ENCODE measurements at places on chromosomes 13 and 19.

GRCh38 chr13:113917594-113918371, 53.9 kb upstream of the GAS6 start:
- no peak for DNase-seq

DNA sequence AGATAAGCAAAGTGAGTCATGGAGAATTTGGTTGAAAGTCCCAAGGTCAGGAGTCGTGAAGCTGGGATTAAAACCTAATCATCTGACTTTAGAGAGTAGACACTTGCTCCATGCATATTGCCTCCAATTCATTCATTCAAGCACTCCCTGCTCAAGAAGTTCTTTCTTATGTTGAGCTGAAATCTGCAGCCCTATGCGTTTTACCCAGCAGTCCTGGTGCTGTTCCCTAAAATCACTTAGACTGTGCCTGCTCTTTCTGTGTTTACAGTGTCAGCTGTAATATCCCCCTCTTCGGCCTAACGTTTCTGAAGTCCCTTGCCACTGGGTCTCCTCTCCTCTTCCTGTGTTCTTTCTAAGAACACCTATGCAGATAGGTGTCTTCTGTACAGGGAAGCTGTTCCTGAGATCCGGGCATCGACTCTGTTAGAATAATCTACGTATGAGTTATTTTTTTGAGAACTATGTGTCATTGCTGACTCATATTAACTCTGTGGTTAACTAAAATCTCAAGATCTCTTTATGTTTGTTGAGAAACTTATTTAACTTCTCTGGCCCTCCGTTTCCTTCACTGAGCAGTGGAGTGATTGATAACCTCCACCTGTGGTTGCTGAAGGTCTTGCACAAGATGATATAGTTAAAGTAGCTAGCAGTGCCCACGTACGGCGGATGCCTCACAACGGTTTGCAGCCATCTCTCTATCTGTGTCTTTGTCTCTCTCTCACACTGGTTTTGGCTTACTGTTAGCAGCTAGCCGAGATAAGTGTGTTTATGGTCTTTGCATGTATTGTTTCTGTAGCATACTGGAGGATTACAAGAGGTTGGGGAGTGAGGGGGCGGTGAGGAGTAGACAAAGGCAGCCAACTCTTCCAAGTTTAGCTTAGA, 4.7 kb downstream of the ALOX5AP start:
- DNase-seq, result peak; percentile 91

DNA sequence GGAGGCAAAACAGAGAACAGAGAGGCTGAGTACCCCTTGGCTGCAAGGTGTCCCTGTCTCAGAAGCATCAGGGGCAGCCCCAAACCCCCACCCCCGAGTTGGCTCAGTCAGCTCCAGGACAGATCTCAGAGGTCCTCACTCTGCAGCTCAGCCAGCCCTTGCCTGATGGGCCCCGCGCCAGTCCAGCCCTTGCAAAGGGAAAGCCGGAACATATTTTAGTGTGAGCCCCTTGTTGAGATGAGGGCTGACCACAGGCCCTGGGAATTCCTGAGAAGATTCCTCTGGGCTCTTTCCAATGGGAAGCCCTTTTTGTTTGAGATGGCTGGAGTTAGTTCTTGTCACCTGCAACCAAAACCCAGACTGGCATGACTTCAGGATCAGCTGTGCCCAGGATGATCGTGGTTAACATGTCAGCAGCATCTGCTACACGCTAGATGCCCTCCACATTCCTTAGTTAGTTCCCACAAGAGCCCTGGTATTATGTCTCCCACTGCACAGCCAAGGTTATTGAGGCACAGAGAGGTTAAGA, 33.9 kb upstream of the CCNE1 start:
- DNase-seq, result no peak

- DNase-seq, result peak; percentile 0
Measured at GRCh38 chr13:105740739-105741138, 794.7 kb downstream of the EFNB2 start.

GRCh38 chr13:30373727-30374126, 48.6 kb upstream of the UBE2L5 start:
- DNase-seq, result peak; percentile 50

DNA sequence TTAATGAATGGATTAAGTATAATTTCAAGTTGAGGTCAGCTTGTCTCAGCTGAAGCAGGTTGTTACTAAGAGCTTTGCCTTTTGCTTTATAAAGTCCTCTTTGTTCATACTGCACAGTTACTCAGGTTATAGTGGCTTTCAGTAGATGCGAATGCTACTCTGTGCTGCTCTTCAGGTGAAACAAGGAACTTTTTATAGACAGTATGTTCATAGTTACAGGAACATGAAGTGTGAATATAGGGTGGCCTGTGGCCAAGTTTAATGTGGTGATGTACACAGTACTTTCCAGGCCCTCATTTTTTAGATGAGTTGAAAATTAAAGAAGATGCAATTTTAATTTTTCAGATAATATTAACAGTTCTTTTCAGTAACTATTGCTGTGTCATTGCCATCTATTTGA, 20.8 kb downstream of the SUGT1 start:
- peak; percentile 22 for DNase-seq

- DNase-seq, result no peak
Measured at GRCh38 chr19:27972291-27973040, 1240.5 kb downstream of the UQCRFS1 start.

GRCh38 chr13:77583581-77583980, 48.1 kb downstream of the SCEL start:
- no peak for DNase-seq
